ENCODE measurements at places on chromosomes 13 and 19.

DNA sequence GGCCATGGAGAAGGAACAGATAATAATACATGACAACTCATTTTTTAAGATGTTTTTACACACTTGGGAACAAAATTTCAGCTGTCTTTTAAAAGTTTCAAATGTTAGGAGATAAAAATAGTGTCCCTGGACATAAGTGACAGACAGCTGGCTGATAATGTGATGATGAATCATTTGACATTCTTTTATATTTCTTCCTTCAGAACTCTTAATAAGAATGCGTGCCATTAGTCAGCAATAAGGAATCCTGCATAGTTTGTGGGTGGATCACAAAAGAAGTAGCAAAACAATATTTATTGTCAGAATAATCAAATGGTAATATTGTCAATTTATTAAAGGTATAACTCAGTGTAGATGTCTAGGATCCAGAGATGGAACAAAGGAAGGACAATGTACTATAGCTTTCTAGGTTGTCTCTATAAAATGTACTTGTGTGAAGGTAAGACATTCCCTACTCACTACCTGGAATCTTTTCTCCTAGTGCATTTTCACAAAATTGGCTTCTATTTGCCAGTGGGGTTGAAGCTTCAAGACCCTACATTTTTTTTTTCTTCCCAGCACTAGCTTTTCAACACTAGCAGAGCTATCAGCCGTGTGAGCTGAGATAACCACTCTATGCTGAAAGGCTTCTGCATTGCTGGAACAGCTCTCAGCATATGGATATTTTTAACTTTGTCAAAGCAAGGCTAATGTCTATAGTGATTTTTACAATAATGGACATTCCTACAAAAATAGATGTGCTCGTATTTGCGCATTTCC is 175.6 kb upstream of the SLITRK6 start:
- DNase-seq: no peak

DNA sequence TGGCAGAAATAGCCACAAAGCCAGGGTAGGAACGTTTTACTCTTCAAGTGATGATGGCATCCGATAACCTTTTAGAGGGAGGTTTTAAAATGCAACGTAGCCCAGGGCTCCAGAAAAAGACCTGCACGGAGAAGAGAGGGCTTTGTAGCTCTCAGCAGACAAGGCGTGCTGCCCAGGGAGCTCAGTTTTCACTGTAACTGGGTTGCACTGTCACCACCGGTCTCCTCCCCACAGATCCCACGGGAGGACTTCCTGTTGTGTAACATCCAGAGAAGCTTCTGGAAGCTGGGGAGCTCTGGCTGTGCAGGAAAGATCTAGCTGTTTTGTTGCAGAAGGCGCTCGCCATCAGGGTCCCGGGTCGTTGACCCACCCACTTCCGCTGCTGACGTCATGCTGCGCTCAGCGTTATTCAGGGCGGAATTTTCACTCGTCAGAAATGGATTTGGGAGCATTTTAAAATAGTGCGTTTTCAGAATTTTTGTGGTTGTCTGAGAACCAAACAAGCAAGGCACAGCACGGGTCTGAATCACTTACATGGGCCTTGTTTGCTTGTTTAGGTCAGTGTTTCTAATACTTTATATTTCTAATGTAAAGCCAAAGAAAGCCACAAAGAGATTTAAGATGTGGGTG is 50.8 kb downstream of the ATP11A start:
- DNase-seq: no peak

DNA sequence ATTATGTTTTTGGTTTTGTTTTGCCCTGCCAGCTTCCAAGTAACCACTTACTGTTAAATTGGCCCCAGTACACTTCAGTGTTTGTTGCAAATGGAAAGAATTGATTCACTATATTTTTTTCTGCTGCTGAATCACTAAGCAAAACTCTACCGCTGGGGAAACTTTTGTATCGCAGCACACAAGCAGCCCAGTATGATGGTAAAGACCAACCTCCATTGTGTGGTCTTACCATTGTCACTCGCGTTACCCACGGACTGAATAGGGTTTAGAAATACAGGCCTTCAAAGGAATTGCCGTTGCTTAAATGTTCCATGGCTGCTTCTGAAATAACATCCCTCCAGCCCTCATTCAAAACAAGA is 7.9 kb downstream of the SPATA13 start:
- DNase-seq: no peak

DNA sequence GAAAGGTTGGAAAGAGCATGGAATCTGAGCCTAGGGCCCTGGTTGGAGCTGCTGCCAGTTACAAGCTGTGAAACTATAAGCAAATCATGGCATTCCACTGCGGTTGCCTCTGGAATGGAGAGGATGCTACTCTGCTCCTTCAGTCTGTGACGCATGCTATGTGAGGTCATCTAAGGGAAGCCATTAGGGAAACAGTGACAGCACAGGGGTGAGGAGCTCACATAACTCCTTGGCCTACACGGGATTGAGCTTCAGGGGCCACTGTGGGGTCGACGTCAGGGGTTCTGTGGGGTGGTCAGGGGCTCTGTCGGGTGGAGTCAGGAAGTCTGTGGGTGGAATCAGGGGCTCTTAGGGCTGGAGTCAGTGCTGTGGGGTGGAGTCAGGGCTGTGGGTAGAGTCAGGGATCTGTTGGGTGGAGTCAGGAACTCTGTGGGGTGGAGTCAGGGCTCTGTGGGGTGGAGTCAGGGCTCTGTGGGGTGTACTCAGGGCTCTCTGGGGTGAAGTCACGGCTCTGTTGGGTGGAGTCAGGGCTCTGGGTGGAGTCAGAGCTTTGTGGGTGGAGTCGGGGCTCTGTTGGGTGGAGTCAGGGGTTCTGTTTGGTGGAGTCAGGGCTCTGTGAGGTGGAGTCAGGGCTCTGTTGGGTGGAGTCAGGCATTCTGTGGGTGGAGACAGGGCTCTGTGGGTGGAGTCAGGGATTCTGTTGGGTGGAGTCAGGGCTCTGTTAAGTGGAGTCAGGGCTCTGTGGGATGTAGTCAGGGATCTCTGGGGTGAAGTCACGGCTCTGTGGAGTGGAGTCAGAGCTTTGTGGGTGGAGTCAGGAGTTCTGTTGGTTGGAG is 35.8 kb upstream of the MEDAG start:
- DNase-seq: no peak

DNA sequence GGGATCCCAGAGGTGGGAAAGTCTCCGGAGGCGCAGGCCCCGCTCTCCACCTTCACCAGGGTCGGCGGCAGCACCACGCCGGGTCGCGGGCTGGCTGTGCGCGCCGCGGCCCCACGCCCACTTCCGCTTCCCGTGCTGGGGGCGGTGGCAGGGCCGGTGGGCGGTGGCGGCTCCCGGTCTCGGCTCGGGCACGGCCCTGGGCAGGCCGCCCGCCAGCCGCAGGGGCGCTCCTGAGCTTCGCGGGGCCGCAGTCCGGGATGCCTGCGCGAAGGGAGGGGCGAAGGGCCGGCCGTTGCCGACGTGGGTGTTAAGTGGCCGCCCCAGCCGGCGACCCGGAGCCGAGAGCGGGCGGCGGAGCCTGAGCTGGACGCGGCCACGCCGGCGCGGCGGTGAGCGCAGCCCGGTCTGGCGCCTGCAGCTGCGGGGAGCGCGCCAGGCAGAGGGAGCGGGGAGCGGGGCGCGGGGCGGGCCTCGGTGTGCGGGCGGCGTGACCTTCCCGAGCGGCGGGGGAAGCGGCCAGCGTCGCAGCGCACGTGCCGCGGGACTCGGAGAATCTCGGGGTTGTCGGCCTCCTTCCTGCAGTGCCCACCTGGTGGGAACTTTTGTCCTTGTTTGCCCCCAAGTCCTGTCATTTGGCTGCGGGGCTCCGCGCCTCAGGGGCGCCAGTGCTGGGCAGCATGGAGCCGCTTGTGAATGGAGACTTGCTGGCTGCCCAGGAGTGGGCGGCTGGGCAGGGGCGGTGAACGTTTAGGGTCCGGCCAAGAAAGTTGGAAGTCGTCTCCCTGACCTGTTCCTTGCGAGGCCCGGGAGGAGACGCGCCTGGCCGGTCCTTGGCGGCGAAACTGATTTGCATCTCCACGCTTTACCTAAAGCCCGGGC is at the start of gene SLC25A15:
Gene SLC25A15, plus strand, starts transcription at position 337 of the 879 bp plus-strand sequence. CDS start 3,616 bp downstream, outside the sequence.
- DNase-seq: peak; percentile 74

- DNase-seq: no peak
These were observed 4.3 kb upstream of the NR1H2 start for GRCh38 chr19:50371914-50372475.

DNA sequence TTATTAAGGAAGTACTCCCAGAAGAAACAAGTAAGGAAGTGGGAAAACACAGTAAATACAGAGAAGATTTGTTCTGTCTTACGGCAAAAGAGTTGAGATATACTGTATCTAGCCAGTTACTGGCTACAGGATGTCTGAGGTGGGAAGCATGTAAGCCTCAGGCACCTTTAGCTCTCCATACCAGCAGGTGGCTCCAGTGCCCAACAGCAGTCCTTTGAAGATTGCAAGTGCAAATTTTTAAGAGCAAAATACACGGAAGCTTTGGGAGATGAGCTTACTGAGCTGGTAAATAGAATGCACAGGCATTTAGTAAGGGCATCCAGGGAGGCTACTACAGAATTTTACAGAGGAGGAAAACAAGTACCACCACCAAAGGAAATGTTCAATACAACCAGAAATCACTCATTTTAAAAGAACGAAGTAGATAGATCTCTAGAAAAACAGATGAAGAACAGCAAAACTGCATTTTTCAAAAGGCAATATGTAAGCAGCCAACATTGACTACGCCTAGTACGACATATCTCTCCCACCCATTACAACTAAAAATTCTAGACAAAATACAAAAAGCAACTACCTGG is 57.9 kb upstream of the VSTM2B start:
- no peak for DNase-seq

GRCh38 chr13:85427416-85427815 is 371.8 kb downstream of the SLITRK6 start:
- no peak for DNase-seq

- peak; percentile 48 for DNase-seq
These were observed 564 bp downstream of the SPART start for GRCh38 chr13:36345438-36346221.

GRCh38 chr19:31818798-31819105 is 469.5 kb upstream of the TSHZ3 start:
- no peak for DNase-seq

DNA sequence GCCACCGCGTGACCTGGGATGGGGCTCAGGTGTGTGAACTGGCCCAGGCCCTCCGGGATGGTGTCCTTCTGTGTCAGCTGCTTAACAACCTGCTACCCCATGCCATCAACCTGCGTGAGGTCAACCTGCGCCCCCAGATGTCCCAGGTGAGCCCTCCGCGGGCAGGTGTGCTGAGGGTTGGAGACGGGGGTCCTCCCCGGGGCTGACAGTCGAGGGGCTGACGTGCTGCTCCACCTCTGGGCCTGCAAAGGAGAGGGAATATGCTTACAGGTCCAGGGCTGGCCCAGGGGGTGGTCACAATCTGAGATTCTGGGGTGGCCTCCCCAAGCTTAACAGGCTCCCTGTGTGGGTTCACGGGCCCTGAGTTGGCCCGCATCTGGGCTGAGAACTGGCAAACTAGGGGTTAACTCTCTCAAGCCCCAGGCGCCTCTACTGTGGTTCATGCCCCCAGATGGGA is 386 bp downstream of the VAV1 start:
- DNase-seq: no peak

GRCh38 chr19:4557144-4557970 is 2.1 kb downstream of the SEMA6B start:
- DNase-seq: no peak

DNA sequence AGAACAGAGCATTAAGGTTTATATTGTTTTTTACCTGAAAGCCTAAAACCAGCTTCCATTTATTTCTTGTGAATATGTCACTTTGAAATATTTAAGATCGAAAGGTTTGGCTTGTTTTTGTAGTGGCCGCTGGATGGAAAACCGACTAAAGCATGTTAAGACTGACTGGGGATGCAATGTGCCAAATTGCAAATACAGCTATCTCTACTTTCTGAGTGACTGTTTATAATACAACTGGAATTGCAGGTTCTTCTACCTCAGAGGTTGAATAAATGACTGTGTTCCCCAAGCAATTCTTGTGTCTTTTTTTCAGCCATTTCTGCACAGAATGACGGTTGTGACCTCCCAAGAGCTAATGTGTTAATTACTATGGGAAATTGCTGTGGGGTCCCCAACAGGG is 50.0 kb upstream of the TMTC4 start:
- no peak for DNase-seq

GRCh38 chr19:56177564-56178243 is 1.9 kb downstream of the GALP start:
- no peak for DNase-seq

DNA sequence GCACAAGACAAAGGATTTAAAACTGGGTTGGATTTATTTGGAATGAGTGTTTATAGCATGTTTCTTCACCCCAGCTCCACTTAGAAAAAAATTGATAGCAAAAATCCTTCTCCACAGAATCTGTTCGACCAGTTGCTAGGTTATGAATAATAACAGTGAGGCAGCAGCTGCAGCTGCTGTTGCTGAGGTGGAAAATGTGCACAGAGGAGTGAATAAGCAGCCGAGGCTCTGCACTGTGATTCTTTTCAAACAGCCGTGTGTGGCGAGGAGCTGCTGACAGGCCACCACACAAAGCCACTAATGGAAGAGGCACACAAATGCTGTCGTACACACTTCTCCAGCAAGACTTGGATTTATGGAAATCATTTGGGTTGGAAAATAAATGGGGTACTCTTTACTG is 6.4 kb upstream of the RASL11A start:
- DNase-seq: no peak
